ENCODE measurements at places on chromosomes 13 and 19.

- DNase-seq = no peak
Observed at GRCh38 chr19:17615889-17616685, 60.6 kb downstream of the COLGALT1 start.

GRCh38 chr13:99045396-99045795 is 67.5 kb upstream of the DOCK9 start:
- no peak for DNase-seq

- no peak for DNase-seq
Observed at GRCh38 chr13:107370015-107370785, 802.3 kb upstream of the ARGLU1 start.

GRCh38 chr13:93305886-93306285 is 79.3 kb downstream of the GPC6 start:
- no peak for DNase-seq

DNA sequence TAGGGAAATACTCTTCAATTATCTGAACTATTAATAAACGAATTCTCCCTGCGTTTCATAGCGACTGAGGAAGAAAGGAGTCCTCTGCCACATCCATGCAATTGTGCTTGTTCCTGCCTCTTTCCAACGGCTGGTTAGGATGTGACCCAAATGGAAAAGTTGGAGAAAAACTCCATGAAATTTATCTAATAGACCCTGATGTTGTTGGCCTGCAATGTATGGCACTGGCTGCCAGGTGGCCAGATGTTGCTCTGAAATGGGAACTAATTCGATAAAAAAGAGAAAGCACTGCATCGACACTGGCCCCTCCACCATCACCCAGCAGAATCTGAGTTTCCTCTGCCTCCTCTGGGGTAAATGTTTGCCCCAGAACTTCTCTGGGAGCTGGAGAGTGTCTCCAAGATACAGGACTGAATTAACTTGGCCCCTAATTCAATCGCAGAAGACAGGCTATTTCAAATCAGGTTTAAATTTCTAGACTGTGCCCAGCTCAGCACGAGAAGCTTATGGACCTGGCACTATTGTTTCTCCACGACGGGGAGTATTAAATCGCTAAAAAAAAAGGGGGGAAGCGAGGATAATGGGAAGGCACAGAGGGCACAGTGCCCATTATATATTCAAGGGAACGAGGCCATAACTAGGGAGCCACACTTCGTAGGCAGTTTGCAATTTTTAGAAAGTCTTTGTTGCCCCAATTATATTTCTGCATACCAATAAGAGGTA is 103.9 kb downstream of the ZIC5 start:
- DNase-seq = no peak

DNA sequence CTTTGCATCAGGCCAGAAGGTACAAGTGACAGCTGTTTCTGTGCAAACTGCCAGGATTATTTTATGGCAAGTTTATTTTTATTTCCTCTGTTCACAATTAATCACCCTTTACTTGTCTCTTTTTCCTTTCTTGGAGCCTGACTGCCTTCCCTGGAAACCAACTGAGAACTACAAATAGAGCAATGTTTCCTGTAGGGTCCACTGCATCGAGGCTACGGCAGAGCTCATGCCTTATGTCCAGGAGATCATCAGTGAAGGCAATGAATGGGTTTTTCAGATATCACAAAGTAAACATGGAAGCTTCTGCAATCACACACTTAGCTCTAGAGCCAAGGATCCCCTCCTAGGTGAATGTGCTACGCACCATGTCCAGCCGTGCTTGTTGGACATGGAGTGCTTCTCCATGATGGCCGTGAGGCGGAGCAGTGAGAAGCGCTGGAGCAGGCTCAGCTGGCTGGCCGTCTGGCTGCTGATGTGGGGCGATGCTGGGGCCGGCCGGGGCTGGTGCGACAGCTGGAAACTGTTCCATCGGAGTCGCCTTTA is 110.9 kb downstream of the KL start:
- no peak for DNase-seq

GRCh38 chr13:36352350-36352749 is 6.2 kb upstream of the SPART start:
- no peak for DNase-seq

GRCh38 chr19:6564393-6564792 is 26.6 kb downstream of the CD70 start:
- DNase-seq = no peak

GRCh38 chr19:41853768-41854167 is 6.3 kb upstream of the RPS19 start:
- no peak for DNase-seq

- no peak for DNase-seq
Observed at GRCh38 chr13:101556676-101557123, 104.2 kb downstream of the ITGBL1 start.

- DNase-seq = peak; percentile 19
Observed at GRCh38 chr13:45372189-45373161, 31.5 kb upstream of the TPT1 start.

DNA sequence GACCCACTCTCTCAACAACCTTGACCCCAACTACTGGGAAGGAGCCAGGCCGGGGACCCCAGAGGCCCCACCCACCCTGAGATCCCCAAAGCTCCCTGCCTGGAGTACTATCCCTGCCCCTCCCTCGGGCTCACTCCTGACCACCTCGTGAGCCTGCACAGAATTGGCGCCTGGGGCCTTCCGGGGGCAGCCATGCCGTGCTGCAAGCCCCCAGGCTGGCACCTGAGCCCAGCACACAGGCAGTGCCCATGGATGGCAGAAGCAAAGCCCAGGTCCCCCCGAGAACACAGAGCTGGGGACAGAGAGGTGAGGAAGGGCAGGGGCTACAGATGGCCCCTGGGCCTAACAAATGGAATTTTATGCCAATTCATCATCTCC is 13.9 kb downstream of the LSM4 start:
- DNase-seq = no peak

- no peak for DNase-seq
Observed at GRCh38 chr19:41936416-41936850, 8.2 kb upstream of the ERFL start.

DNA sequence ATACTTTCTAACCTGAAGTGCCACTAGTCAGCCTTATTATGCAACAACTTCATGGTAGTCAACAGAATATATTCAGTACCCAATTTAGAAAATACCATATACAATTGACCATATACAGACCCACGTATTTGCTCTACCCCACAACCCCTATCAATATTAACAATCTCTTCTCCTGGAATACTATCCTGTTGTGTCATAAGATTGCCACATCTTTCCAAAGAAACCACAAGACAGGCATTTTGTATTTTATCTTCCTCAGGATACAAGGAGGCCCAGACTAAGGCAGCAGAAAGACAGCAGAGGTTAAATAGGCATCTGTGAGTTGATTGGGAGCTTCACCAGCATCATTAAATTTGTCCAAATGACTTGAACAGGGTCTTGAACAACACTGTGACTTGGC is 4.5 kb downstream of the SPART start:
- DNase-seq = no peak

- no peak for DNase-seq
Observed at GRCh38 chr19:11300811-11301120, 4.8 kb downstream of the TSPAN16 start.

- no peak for DNase-seq
Observed at GRCh38 chr13:43653980-43654379, 132.8 kb downstream of the ENOX1 start.

DNA sequence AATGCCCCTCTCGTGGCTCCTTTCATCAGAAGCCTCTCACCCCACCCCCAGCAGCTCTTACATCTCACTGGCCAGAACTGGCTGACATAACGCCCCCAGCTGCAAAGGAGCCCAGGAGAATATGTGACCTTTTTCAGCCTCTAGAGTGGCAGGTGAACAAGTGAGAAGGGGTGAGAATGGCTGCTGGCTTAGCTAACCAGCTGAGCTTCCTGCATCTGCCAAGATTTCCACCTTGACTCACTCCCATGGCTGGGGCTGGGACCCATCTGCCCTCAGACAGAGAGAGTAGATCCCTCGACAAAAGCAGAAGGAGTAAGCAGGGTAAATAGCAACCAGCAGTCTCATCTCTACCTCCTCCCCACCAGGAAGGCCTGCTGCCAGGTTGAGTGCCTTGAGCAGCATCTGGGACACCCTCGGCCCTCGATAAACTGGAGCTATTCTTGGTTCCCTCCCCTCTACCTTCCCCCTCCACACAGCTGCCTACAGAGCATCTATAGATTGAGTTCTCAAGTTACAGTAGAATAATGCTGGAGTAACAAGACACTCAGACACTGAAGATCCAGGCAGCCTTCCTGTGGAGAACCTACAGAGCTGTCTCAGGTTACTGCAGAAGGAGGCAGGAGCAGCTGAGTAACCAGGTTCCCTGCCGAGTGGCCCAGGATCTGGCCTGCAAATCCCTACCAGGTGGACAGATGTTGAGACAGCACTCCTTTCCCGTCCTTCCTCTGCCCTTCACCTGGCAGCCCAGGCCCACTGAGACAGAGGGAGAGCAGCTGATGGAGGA is 15.5 kb downstream of the KASH5 start:
- DNase-seq = peak; percentile 46

GRCh38 chr13:93900731-93901130 is 578.8 kb downstream of the DCT start:
- DNase-seq = no peak

DNA sequence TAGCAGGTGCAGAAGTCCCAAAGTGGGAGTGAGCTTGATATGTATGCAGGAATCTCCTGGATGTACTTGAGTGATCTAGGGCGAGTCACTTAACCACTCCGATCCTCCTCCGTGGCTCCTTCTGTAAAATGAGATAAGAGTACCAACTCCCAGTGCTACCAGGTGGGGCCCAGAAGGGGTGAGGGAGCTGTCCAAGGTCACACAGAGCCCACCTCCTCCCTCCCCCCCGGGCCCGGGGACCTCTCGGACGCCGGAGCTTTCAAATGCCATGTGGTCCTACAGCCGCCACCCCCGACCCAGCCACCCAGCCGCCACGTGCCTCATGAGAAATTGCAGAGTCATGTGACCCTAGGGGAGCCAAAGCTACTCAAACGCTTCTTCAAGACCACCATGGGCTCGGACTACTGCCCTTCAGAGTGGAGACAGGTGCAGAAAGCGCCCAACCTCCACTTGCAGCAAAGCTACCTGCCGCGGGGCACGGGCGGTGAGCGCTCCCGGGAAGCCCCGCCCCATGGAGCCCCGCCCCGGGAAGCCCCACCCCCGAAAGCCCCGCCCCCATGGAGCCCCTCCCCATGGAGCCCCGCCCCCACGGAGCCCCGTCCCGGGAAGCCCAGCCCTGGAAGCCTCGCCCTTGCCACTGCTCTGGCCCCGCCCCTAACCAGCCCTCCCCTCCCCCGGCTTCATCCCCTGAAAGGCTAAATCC is 10.1 kb upstream of the ZNF358 start:
- no peak for DNase-seq

- no peak for DNase-seq
Observed at GRCh38 chr19:21593008-21593481, 87.6 kb downstream of the ZNF429 start.

DNA sequence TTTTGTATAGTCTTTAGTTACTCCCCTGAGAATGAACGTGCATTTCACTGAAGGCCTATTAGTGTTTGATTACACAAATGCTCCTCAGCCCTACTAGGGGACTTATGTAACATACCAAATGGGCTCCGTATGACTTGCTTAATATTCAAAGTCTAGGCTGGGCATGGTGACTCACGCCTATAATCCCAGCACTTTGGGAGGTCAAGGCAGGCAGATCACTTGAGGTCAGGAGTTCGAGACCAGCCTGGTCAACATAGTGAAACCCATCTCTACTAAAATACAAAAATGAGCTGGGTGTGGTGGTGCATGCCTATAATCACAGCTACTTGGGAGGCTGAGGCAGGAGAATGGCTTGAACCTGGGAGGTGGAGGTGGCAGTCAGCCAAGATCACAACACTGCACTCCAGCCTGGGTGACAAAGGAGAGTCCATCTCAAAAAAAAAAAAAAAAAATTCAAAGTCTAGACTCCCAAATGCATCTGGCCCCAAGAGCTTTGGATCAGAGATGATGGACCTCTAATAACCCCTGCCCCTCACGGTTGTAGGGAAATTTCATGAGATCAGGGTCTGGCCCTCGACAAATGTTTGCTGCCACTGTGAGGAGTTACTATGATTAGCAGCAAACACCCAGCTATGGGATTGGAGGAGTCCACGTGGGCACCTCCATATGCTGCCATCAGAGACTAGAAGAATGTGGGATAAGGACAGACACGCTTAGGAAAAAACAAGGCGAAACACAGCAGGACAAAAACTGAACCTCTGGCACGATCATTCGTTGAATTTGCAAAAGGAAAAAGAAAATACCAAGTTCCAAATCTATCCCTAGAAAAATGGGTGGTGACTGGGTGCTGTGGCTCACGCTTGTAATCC is 4.6 kb downstream of the FBXO17 start:
- no peak for DNase-seq

DNA sequence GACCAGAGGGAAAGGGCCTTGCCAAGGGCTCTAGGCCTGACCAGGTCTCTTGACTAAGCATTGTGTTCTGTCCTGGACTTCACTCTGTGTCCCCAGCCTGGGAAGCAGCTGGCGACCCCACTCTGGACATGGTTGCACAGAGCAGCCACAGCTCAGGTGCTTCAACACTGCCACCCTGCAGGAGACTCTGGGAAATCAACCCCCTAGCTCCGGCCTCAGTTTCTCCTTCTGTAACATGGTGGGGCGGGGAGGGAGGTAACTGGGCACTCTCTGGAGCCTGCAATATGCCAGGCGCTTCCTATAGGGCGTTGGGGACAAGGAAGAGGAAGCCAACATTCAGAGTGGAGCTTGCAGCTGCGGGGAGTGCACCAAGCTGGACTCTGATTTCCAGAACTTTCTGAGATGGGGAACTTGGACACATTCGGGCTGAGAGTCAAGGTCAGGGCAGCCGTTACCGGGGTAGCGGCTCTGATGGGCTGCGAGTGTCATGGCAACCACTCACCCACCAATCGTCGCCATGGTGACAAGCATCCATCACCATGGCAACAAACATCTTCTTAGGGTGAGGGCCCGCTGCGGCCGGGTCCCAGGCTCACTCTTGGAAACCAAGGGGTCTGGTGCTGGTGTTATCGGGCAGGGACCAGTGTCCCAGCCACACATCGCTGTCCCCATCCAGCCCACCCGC is 12.8 kb downstream of the F2RL3 start:
- DNase-seq = no peak
